Activated naive CD4-positive, alpha-beta T cell treated with Interleukin-2 at 50 U/mL for 16 hours (primary cell): ENCODE measurements at places on chromosomes 4 and X.
A peak's percentile ranks its signal among the peaks of the same experiment; 100 is the strongest.

DNA sequence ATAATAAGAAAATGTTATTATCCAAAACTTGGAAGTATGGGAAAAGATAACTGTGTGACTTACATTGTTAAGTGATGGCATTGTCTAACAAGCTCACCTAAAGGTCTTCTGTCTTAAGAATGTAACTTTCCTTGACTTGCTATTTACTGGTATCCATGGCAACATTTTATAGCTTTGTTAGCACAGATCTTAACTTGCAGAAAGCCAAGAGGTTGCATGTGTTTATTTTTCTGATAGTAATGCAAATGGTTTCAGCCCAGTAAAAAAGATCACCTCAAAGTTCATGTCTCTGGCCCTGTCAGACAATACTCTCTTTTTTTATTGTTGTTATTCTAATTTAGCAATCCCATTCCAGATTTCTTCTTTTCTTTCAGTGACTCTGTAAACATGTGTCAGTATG is 425.3 kb downstream of the SPRY1 start:
- no peak for DNase-seq

DNA sequence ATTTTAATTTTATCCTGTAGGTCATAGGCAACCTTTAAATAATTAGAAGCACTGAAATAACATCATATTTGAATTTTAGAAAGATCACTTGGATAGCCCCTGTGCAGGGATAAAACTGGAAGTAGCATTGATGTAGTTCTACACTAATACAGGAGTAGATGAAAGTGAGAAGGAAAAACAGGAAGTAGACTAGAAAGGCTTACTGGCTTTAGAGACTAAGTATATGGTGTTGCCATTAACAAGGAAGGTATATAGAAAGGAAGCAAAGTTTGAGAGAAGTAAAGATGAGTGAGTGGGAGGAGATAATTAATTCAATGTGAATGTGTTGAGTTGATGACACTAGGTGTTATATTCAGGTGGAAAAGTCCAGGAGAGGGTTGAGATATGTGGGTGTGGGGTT is 73.1 kb upstream of the EPGN start:
- DNase-seq = no peak

- DNase-seq = no peak
Measured at GRCh38 chrX:19285857-19286256, 57.9 kb upstream of the PDHA1 start.

DNA sequence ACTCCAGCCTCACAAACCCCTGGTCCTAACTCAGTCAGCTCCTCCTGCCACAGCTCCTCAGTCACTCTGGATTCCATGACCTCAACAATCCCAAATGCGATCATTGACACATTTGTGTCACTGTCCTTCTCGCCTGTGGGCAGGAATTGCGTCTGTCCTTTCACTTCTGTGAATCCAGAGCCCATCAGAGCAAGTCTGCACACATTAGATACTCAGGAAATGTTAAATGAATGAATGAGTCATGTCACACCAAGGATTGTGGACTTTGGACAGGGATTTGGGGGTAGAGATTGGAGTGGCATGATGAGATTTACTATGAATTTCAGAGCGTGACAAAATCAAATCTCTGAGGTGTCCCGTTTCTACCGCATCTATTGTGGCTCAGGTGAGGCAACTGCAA is 11.8 kb upstream of the CLDN24 start:
- no peak for DNase-seq

DNA sequence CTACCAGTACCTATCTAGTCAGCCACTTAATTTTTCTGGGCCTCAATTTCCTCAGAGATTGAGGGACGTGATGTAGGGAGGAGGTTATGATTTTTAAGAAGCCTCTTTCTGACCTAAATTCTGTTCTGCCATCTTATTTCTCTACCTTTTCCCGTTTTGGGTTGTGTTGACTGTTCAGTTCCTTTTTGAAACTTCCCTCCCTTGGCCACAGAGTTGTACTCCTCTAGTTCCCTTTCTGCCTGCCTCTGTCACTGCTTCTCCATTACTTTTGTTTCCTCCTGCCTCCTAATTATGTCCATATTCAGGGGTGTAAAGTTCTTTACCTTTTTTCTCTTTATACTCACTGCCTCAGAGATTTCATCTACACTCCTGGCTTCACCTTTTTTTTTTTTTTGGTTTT is 25.4 kb downstream of the CLCN5 start:
- DNase-seq = no peak

DNA sequence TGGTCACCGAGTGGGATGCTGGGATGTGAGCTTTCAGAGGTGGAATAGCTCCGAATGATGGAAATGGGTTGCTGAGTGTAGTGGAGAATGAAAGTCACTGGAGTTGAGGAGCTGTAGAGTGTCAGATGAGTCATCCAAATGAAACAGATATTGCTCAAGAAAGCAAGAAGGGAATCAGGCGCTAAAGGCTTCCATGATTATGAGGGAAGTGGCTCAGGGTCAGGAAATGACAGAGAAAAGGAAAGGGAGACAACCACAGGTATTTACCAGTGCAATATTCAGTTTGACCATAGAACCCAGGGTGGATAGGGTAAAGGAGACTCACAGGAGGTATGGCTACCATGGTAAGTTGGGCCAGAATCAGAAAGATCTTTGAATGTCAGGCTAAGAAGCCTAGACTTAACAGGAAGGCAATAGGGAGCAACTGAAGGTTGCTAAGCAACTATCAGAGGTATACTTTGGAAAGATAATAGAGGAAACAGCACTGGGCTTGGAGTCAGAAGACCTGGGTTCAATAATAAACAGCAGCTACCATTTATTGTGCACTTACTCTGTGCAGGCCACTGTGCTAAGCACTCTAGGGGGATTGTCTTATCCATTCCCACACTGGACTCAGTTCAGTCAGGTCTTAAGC is 11.7 kb downstream of the LAS1L start:
- DNase-seq = no peak

DNA sequence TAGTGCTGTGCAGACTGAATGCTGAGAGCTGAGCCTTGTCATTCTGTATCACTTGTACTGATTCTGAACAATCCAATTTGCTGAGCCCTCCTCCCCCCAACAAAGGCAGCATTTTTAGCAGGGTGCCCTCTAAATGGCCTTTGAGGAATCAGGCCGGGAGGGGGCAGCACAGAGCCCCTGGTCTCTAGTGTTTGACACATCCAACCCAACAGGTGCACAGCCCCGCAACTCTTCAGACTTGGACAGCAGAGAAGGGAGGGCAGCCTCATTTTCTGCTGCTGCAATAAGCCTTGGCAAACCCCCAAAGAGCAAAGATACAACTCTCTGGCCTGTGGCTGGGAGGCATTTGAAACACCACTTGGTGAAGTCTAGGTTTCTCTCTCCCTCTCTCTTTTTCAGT is 3.4 kb downstream of the ATP1B4 start:
- DNase-seq = peak; percentile 52

GRCh38 chr4:152014280-152014679 is 253.5 kb upstream of the GATB start:
- peak; percentile 61 for DNase-seq

GRCh38 chr4:75843596-75843995 is 58.7 kb downstream of the PPEF2 start:
- no peak for DNase-seq

DNA sequence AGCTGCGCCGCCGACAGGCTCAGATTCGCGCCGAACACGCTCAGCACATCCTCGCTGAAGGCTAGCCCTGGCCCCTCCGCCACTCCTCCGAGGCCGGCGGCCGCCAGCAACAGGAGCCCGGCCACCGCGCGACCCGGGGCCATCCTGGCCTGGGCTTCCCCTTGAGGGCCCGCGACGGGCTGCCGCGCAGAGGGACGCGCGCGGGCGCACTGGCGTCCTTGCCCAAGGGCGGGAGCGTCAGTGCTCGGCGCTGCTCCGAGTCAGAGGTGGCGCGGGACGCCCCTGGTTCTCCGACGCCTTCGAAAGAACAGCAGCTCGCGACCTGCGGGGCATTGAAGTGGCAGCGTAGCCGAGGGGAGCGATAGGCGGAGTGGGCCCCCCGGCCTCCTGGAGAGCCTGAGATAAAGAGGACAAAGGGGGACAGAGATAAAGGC is 745 bp downstream of the SLC39A8 start:
- DNase-seq = peak; percentile 75

DNA sequence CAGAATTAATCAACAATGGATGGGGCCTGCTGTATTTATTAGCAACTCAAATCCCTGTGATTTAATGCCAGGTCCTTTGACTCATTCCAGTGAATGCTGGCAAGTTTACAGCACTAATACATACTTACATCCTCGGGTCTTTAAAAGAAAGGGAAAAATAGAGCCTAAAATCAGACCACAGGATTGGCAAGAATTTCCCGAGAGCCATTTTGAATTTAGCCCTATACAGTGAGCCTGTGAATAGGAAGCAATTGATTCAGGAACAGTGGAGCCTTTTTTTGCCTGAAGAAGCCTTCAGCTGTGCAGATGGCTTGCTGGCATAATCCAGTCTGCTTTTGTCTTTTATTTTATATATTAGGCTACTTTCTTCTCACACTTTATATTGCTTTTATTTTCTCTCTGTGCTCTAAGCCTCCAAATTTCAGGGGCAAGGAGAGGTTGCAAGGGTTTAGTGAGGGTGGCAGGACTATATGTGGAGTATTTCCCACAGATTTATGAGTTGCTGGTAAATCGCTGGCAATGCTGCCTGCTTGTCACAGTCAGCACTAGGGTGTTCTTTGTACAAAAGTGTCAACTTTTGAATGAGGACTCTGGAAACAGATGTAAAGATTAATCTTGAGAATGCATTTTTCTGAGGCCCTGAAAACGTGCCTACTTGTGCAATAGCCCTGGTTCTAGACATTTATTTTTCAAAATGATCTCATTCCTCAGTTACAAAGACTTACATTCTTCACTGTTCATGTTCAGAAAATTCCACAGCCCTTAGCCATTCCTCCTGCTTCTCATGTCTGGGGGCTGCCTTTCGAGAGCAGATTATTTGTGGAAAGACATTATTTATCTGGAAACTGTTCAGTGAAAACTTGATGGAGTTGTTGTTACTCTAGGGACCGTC is 303.5 kb downstream of the SPRY1 start:
- DNase-seq = no peak

GRCh38 chr4:62015043-62015739 is 815.1 kb downstream of the ADGRL3 start:
- no peak for DNase-seq

- DNase-seq = no peak
Measured at GRCh38 chr4:17468619-17469221, 43.2 kb downstream of the QDPR start.

GRCh38 chrX:102546828-102547493 is 30.4 kb upstream of the TMSB15A start:
- DNase-seq = peak; percentile 5

DNA sequence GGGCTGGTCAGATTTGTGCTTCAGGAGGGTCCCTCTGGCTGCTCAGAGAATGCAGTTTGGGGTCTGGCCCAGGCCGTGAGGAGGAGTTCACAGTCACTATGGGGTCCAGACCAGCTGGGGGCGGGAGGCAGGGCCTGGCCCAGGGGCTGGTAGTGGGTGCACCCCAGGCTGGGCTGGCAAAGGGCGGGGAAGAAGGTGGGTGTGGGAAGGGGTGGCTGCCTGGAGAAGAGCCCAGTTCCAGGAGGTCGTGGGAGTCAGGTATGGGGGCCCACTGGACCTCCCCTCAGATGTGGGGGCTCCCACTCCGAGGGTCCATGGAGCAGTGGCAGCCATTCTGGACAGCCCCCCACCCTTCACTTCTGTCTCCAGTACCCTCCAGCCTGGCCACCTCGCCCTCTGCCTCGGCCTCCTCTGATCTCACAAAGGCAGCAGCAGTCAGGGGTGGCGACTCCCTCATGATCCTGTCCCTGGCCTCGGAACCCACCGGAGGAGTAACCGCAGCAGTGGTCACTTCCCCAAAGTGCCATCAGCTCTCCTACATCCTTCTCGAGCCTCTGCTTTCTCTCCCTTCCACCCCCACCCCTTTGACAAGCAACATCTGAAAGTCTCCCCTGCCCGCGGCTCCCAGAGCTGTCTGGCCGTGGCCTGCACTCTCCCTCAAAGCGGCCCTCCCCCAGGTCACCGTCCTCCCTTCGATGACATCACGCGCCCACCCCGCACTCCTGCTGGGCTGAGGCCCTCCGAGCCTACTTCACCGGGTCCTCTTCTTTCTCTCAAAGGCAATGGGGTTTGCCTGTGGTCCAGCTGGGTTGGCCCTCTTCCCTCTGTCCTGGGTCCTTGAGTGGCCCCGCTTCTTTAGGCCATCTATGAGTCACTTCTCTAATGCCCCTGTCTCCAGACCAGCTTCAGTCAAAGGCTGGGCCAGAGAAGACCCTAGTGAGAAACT is 1.7 kb upstream of the SLC6A8 start:
- no peak for DNase-seq

DNA sequence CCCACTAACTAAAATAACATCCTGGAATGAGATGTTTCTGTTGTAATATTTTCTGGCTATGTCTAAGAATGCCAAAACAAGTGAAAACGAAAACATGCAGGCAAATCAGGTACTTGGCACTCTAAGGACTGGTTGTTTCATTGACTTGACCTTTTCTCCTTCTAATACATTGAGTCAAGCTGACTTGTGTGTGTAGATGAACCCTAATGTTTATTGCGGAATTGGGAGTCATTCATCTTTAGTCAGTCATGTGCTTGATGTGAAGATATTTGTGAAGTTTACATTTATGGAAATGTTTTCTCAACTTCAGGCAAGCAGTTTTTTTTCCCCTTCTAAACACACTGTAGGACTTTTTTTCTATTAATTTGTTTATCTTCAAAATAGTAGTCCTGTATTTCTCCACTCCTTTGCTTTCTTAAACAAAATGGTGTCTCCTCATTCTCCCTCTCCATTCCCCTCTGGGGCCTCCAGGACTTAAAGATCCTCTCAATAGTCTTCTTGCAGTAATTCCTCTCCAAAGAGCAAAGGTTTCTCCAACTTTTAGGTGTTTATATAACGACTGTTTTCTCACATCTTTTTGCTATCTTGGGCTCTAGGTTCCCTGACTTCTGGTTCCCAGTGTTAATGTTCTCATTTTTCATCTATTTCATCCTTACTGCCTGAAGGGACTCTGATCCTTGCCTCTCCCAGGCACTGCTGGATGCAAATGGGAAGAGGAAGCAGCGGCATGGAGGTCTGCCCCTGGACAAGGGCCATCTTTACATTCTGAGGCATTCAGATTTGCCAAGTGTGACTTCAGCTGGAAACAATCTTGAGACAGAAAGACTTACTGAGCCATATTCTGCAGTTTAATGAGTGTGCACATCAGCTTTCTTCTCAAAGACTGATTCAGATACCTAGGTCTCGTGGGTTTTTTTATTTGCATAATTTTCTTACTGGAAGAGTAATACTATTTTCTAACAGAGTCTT is 166.4 kb downstream of the ARHGAP6 start:
- DNase-seq = no peak

DNA sequence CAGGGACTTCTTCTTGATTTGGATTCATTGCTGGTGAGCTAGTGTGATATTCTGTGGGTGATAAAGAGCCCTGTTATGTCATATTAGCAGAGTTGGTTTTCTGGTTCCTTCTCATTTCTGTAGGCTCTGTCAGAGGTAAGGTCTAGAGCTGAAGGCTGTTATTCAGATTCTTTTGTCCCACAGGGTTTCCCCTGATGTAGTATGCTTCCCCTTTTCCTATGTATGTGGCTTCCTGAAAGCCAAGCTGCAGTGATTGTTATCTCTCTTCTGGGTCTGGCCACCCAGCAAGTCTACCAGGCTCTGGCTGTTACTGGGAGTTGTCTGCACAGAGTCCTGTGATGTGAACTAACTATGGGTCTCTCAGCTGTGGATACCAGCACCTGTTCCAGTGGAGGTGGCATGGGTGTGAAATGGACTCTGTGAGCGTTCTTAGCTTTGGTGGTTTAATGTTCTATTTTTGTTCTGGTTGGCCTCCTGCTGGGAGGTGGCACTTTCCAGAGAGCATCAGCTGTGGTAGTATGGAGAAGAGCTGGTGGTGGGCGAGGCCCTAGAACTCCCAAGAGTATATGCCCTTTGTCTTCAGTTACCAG is 373.7 kb downstream of the AR start:
- DNase-seq = no peak
